ENCODE measurements at places on chromosomes 16 and 17.

- no peak for DNase-seq
Observed at GRCh38 chr16:54342966-54343365, 56.4 kb upstream of the IRX3 start.

GRCh38 chr17:79573196-79573896 lies 37.5 kb downstream of the RBFOX3 start:
- no peak for DNase-seq

- no peak for DNase-seq
Observed at GRCh38 chr16:60459463-60459862, 1576.8 kb downstream of the CDH8 start.

GRCh38 chr16:53428681-53429080 lies 5.6 kb upstream of the RBL2 start:
- no peak for DNase-seq

DNA sequence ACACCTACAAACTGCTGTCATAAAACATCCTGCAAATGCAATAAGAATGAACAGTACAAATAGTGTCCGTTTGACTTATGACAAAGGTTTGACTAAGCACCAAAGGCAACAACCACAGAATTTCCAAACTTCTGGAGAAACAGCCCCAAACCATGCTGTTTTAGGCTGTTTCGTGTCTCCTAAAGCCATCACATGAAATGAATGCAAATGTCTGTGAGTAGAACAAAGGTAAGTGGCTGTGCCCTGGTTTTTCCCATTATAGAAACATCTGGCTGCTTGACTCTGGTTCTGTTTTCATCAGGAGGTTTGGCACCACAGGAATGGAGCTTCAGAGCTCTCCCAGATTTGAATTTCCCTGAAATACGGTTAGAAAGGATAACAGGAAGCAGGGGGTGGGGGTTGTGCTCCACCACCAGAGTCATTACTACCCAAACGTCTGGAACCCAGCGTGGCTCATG lies 4.6 kb upstream of the EMP2 start:
- DNase-seq: no peak

- DNase-seq: peak; percentile 63
Observed at GRCh38 chr16:71727551-71728324, 3.2 kb upstream of the PHLPP2 start.

DNA sequence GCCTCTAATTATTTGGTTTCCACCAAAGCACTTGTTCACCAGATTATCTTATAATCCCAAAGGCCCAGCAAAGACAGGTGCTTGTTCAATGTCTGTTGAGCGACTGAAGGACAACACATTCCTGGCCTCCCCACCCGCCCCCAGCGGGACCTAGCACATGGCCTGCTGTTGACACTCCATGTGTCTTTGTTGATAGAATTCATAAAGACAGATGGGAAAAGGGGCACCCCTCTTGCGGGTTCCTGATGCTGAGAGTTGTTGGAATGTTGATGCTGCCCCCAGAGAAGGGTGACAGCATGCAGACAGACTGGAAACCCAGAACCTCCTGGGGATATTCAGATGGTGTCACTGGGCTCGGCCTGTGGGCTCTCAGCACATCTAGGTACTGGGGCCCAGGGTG lies 36.9 kb downstream of the SNX20 start:
- no peak for DNase-seq

- DNase-seq: no peak
Observed at GRCh38 chr16:29770250-29770929, 7.7 kb upstream of the ZG16 start.

GRCh38 chr16:74923766-74924460 lies 61.0 kb downstream of the WDR59 start:
- no peak for DNase-seq

All from common myeloid progenitor, CD34-positive (primary cell).